ENCODE measurements at places on chromosomes 6 and 20.

DNA sequence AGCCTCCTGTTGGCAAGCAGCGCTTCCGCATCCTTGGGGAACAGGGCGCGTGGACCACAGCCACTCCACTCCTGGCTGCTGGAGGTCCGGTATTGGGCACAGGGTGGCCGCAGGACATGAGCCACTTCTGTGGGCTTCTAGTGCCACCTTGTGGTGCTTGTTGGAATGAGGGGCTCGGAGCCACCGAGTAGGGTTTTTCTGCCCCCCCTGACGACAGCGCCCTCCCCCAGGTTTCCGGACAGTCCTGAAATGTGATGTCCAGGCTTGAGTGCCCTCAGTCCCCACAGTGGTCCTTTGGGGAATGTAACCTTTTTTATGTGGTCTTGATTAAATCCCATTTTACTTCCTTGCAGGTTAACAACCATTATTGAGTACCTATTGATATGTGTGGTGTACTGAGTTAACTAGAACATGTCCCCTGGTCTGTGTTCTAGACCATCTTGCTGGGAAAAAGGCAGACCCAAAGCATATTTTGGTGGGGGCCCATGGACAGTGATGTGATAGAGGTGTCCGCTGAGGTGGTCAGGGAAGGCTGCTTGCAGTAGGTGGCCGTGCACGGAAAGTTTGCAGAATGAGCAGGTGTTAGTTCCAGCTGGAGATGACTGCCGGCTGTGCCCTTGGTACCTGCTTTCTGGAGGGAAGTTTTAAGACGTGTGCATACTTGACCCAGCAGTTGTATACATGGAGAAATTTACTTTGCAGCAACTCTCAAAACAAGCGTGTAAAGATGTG is 70.0 kb downstream of the PTPN1 start:
- peaks cover 10% of the 10 kb centered on the region for H3K4me1 ChIP-seq
- no peak overlapping the region for H3K4me3 ChIP-seq
- DNase-seq = peak; percentile 78
- H3K27me3 ChIP-seq = no peaks in the 10 kb centered on the region

- no peak overlapping the region for H3K4me3 ChIP-seq
- peaks cover 4% of the 10 kb centered on the region for H3K4me1 ChIP-seq
- H3K36me3 ChIP-seq = no peaks in the 10 kb centered on the region
- no peaks in the 10 kb centered on the region for H3K27me3 ChIP-seq
- H3K27ac ChIP-seq = no peak overlapping the region
- DNase-seq = no peak
These were observed 53.7 kb downstream of the GFOD1 start for GRCh38 chr6:13433709-13434121.

- peaks cover 33% of the 10 kb centered on the region for H3K27me3 ChIP-seq
- DNase-seq = no peak
- H3K36me3 ChIP-seq = no peaks in the 10 kb centered on the region
- no peak overlapping the region for H3K27ac ChIP-seq
- H3K4me3 ChIP-seq = no peak overlapping the region
These were observed 4.1 kb upstream of the TPD52L1 start for GRCh38 chr6:125149256-125150144.

- no peak overlapping the region for H3K4me3 ChIP-seq
- H3K27me3 ChIP-seq = no peaks in the 10 kb centered on the region
- no peak overlapping the region for H3K27ac ChIP-seq
- peaks cover 2% of the 10 kb centered on the region for H3K4me1 ChIP-seq
- DNase-seq = no peak
- H3K36me3 ChIP-seq = no peaks in the 10 kb centered on the region
These were observed 47.5 kb downstream of the TNFRSF21 start for GRCh38 chr6:47262231-47262630.

GRCh38 chr6:163226836-163227485 is 187.6 kb upstream of the QKI start:
- H3K27me3 ChIP-seq = no peaks in the 10 kb centered on the region
- H3K4me1 ChIP-seq = no peaks in the 10 kb centered on the region
- H3K27ac ChIP-seq = no peak overlapping the region
- H3K36me3 ChIP-seq = no peaks in the 10 kb centered on the region

GRCh38 chr6:85077098-85077497 is 312.7 kb upstream of the TBX18 start:
- DNase-seq = no peak
- no peak overlapping the region for H3K4me3 ChIP-seq
- H3K27me3 ChIP-seq = no peaks in the 10 kb centered on the region
- H3K36me3 ChIP-seq = no peaks in the 10 kb centered on the region
- peaks cover 12% of the 10 kb centered on the region for H3K4me1 ChIP-seq
